CD4-positive, alpha-beta T cell treated with Interleukin-6 for 4 hours (primary cell): ENCODE measurements at places on chromosomes 1 and 21.

GRCh38 chr21:42607525-42608102 is 45.8 kb upstream of the PDE9A start:
- DNase-seq, result no peak

DNA sequence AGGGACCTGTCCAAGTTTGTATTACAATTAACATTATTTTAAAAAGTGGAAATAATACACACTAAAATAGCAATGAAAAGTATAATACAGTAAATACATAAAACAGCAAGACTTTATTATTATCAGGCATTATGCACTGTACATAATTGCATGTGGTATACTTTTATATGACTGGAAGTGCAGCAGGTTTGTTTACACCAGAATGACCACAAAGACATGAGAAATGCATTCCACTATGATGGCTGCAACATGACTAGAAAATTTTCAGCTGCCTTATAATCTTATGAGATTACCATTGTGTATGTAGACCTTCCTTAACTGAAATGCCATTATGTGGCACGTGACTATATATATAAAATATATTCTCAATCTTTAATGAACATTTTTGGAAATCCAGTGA is 1699.6 kb downstream of the KCNT2 start:
- DNase-seq, result no peak

DNA sequence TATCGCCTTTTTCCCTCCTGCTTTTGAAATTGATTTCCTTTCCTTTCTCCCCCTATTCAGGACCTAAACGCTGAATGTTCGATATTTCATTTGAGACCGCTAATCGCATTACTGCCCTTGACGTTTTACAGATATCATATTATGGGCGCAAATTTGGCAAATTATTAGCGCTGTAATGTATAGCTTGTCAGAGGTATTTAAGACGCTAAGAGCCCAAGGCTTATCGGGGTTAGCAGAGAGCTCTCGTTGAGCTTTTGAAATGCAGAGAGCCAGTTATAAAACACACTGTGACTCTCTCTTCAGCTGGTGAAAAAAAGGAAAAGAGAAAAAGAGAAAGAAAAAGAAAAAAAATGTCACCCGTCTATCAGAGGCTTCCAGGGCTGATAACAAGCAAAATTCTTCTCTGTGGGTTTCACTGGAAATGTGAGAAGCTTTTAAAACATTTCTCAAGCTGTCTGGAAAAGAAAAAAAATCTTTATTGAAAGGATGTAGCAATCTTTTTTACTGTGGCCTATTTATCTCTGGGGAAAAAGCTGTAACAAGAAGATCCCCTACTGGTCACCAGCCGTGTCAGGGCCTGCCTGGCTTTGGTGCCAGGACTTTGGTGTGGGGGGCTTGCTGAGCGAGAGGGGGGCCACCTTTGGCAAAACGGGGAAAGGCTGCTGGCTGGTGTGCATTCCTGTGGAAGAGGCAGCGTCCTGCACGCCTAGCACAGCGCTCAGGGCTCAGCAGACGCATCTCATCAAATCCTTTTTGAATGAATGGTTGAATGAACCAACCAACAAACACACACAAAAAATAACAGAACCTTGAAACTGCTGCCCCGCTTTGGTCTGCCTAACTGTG is 119.8 kb downstream of the RNF220 start:
- no peak for DNase-seq

GRCh38 chr21:46100906-46101305 is 3.0 kb downstream of the COL6A2 start:
- no peak for DNase-seq

- no peak for DNase-seq
These were observed 548.4 kb upstream of the BRINP3 start for GRCh38 chr1:191025896-191026642.

GRCh38 chr1:172917972-172918371 is 132.8 kb downstream of the TNFSF18 start:
- DNase-seq, result no peak

DNA sequence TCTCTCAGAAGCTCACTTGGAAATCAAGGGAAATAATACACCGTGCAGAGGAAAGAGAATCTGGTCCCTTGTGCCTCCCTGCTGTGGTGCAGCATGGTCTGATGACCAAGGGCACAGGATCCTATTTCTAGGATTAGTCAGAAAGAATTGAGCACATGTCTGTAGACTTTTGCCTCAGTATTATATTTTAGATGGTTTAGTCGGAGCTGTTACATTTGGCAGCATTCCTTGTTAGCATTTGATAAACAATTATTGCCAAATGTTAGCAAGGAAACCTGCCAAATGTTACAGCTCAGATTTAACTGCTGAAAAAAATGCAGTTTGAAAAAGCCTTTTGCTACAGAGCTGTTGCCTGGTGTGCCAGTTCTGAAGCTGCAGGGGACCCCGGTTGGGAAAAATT is 183.5 kb upstream of the DPYD start:
- no peak for DNase-seq

GRCh38 chr1:174032671-174033222 is 10.6 kb upstream of the RC3H1 start:
- DNase-seq, result no peak

- peak; percentile 68 for DNase-seq
These were observed at the start of gene KLHDC9 for GRCh38 chr1:161098210-161099068. KLHDC9 (plus strand) TSS chr1:161098361; CDS start chr1:161098536, 175 bp downstream.

DNA sequence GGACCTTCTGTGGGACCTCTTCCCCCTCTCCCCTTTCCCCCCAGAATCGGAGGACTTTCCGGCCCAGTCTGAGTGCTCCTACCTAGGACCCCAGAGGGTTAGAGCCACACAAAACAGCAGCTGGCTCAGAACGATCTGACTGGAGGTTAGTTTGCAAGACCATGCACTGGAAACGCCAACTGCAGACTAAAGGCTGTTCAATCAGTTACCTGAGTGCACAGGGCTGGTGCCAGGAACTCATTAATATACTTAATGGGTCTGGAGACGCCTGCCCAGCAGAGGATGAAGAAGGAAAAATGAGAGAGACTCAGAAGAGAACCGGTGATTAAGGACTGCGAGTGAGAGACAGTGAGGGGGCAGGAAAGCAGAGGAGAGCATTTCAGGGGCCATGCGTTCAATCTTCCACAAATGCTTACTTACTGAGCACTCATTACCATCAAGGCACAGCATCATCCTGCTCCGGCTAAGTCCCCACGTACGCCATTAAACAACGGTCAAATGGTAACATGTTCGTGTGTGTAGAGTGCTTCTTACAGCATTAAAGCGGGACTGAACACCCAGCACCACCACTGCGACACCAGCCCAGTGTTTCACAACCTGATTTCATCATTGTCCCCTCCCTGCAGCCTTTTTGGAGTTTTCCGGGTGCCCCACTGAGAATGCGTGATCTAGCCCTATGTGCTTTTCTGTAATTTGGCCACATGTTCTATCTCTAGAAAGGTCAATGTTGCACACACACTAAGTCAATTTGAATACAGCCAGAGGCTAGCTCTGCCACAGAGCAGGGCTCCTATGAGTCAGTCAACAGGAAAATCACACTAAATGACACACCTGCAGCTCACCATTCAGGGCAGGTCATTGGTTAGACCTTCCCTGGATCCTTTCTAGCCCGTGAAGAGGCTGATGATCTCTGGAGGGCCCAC is 7.6 kb downstream of the ENO1 start:
- DNase-seq, result no peak

- DNase-seq, result no peak
These were observed 336.0 kb downstream of the NUF2 start for GRCh38 chr1:163657719-163658118.

GRCh38 chr1:185035258-185035657 is 10.1 kb upstream of the RNF2 start:
- DNase-seq, result no peak

- no peak for DNase-seq
These were observed 262.6 kb upstream of the SGIP1 start for GRCh38 chr1:66271216-66271903.

DNA sequence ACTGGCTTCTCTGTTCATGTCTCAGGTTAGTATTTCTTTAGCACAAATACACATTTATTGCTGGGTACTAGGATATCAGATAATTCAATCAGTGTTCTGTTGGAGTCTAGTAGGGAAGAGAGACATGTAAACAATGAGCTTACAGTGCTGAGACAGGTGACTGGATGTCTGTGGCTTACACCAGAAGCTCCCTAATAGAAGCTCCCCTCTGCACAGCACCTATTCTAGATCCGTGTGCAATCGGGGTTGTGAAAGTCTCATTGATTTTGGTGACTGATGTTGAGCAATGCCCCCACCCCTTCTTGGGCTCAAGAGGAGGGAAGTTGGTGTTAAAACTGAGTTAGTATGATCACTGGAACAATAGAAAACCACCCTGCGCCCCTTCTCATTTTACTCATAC is 279.2 kb downstream of the RPS6KC1 start:
- no peak for DNase-seq

GRCh38 chr1:97365026-97365425 is 555.8 kb downstream of the DPYD start:
- no peak for DNase-seq

GRCh38 chr1:145886390-145886789 is 724 bp upstream of the ANKRD35 start:
- no peak for DNase-seq

DNA sequence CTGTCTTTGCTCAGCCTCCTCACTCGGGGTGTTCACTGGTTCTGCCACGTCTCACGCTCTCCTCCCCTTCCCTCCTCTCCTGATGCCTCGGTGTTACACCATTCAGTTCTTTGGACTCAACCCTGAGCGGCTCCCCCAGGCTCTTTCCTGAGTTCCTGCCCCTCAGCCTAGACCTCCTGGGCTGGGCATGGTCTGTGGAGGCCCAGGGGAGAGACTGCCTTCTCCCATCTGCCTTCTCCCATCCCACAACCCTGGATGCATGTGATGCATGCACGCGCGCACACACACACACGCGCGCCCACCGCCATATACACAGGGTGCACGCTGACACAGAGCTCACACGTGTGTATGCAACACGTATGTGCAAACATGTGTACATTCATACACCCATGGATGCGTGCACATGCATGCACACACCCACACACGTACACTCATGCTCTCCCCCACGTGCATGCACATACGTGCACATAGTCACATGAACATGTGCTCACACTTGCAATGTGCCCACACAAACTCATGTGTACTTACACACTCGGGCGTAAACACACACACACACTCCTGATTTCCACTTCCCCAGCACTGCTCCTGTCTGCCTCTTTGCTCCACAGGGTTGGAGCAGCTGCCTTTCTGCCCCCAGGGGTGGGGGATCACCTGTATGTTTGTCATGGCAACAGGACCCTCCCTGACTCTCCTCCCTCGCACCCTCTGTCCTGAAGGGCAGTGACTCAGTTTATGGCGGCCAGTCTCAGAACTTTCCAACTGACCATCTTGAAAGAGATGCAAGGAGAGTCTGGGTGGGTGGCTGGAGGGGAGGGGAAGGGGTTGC is 59.0 kb downstream of the HUNK start:
- no peak for DNase-seq

- DNase-seq, result no peak
These were observed 10.0 kb downstream of the FAM163A start for GRCh38 chr1:179753061-179753460.

DNA sequence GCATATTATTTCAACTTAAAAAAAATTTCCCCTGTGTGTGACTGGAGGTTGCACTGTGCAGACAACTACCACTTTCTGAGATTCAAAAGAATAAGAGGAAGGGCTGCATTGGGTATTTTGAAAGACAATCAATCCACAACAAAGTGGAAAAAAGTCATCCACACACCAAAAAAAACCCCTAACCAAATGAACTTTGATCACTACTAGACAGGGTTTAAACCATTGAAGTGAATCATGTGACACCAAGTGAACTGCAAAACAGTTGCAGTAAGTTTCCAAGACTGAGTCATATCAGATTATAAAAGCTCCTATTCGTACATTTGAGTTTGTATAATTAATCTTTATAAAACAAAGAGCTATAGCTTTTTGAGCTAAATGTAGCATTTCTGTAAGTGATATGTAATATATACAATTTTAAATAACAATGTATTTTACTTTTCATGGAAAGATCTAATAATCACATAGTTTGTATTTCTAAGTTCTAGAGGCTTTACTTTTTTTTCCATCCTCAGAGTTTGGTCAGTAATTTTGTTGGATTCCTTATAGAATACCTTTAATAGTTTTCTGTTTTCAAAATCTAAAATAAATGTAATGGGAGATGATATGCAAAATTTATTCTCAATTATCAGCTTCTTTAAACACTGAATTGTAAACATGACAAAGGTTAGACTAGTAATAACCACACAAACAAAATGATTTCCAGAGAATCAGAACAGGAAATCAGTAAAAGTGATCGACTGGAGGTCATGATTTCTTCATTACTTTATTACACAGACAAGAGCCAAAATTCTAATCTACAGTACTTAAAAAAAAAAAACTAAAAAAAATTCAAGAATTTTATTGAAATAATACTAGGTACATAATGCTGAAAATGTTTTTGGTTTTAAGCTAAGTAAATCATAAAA is 50.5 kb upstream of the GFI1 start:
- DNase-seq, result peak; percentile 31

GRCh38 chr1:78604643-78605042 is 15.6 kb upstream of the IFI44L start:
- no peak for DNase-seq

DNA sequence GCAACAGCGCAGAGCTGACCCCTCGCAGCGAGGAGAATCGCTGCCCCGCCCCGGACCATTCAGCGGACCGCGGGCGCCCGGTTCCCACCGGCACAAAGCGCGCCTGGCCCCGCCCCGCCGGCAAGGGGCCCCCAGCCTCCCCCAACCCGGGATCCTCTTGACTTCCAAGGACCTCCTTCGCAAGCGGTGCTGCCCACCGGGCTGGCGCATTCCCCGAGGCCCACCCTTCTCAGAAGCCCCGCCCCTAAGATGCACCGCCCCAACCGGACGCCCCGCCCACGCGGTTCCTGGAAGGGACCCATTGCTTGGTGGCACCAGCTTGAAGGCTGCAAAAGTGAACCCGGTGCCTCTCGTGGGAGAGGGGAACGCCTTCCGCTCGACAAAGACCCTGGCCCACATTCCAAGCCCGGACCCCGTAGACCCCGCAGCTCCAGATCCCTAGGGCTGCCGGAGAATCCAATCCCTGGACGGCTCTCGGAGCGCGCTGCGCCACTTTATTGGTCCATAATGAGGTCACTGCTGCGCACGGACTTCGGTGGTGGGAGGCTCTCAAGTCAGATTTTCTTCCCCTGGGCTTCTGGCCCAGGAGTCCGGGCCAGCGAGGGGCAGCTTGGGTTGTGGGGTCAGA is 2.0 kb downstream of the HES3 start:
- DNase-seq, result peak; percentile 37

GRCh38 chr21:37153935-37154350 is 80.9 kb downstream of the TTC3 start:
- DNase-seq, result no peak

- DNase-seq, result no peak
These were observed 145.3 kb downstream of the TNFSF18 start for GRCh38 chr1:172905452-172905851.

GRCh38 chr1:96643519-96643918 is 78.1 kb upstream of the PTBP2 start:
- DNase-seq, result no peak

DNA sequence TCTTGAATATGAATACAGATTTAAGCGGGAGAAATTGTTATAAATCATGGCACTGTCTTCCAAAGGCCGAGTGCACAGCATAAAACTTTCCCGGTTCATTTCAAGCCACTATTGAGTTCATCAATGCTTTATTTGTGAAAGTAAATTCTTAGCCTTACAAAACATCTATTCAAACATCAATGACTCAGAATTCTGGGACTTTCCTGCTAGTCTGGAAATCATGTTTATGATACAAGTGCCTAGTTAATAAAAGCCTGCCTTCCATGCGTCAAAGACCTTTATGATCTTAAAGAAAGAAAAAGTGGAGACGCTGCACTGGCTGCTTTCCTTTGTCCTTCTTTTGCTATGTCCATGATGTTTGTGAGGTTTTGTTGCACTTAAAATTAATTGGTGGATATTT is 137.7 kb downstream of the SETD4 start:
- no peak for DNase-seq

- DNase-seq, result no peak
These were observed 21.1 kb upstream of the SLC22A15 start for GRCh38 chr1:115955228-115955627.
